ENCODE measurements at places on chromosomes 7 and 10. TPM values are rescaled to one million over a fixed set of nuclear protein-coding genes. Genes with fewer than 3 reads are reported as not detected.

Gene FAM25G
- total RNA-seq: not detected

Gene PITX3
- not detected for total RNA-seq

Gene AGAP9
- total RNA-seq: 13.1 TPM

Gene OR6V1
- not detected for total RNA-seq

GRCh38 chr10:44963772-44964633 is 4.4 kb downstream of the RASSF4 start:
- H3K4me3 ChIP-seq: no peak overlapping the region
- H3K4me1 ChIP-seq: peaks cover 70% of the 10 kb centered on the region
- H3K36me3 ChIP-seq: no peaks in the 10 kb centered on the region
- peak overlapping the region; percentile 52 for H3K27ac ChIP-seq

Gene CCT6A
- total RNA-seq: 109 TPM

- H3K27ac ChIP-seq: no peak overlapping the region
- H3K4me1 ChIP-seq: no peaks in the 10 kb centered on the region
- no peaks in the 10 kb centered on the region for H3K36me3 ChIP-seq
- DNase-seq: no peak
Measured at GRCh38 chr7:93409324-93409723, 165.2 kb downstream of the CALCR start.

Gene GCK
- total RNA-seq: not detected

GRCh38 chr7:48112401-48113165 is 23.5 kb downstream of the UPP1 start:
- peak; percentile 62 for DNase-seq
- H3K4me1 ChIP-seq: no peaks in the 10 kb centered on the region
- no peak overlapping the region for H3K27ac ChIP-seq
- H3K36me3 ChIP-seq: peaks cover 12% of the 10 kb centered on the region
- no peak overlapping the region for H3K4me3 ChIP-seq

Gene ECHDC3
- total RNA-seq: 1.2 TPM

DNA sequence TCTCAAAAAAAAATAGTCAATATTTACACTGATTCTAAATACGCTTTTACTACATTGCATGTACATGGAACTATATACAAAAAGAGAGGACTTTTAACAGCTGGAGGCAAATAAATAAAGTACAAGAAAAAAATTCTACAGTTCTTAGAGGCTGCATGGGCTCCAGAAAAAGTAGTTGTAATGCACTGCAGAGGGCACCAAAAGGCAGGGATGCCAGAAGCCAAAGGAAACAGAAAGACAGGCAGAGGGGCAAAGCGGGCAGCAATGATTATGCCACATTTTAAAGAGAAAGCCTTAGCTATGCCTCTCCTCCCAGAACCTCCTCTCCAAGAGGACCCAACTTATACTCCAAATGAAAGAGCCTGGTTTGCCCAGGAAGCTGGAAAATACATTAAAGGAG is 11.6 kb upstream of the ADCK2 start:
- peaks cover 20% of the 10 kb centered on the region for H3K4me1 ChIP-seq
- H3K27me3 ChIP-seq: no peaks in the 10 kb centered on the region
- H3K4me3 ChIP-seq: no peak overlapping the region
- H3K36me3 ChIP-seq: no peaks in the 10 kb centered on the region

Gene CDK1
- total RNA-seq: 13.1 TPM

DNA sequence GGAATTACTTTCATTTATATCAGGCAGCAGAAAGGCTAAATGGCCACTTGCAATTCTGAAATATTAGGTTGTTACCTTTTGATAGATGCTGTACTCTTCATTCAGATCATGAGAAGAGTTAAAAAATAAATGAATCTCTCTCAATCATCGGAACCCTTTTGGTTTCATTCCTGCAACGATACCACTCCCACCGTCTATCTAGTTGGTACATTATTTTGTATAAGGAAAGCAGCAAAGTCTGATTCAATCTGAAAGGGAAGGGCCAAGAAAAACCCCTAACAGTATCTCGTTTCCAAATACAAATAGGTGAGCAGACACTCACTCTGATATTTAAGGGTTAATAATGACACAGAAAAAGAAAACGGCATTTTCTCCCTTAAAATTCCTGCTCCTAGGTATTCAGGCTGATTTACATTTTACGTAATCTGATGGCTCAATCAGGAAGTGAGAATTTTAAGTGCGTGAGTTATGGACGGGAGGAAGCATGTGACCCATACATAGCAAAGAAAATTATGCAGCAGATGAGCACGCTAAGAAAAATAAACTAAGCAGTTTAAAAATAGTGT is 209.4 kb upstream of the KLF14 start:
- H3K36me3 ChIP-seq: peaks cover 22% of the 10 kb centered on the region
- no peaks in the 10 kb centered on the region for H3K27me3 ChIP-seq
- peaks cover 46% of the 10 kb centered on the region for H3K4me1 ChIP-seq
- no peak for DNase-seq
- H3K4me3 ChIP-seq: peak overlapping the region; percentile 67
- H3K27ac ChIP-seq: peak overlapping the region; percentile 75

- peaks cover 2% of the 10 kb centered on the region for H3K36me3 ChIP-seq
- DNase-seq: no peak
- no peak overlapping the region for H3K4me3 ChIP-seq
- peaks cover 64% of the 10 kb centered on the region for H3K27me3 ChIP-seq
- peaks cover 6% of the 10 kb centered on the region for H3K4me1 ChIP-seq
Measured at GRCh38 chr7:106515321-106515720, 145.6 kb downstream of the CCDC71L start.

- H3K27ac ChIP-seq: no peak overlapping the region
- H3K4me3 ChIP-seq: no peak overlapping the region
- H3K27me3 ChIP-seq: peaks cover 13% of the 10 kb centered on the region
- H3K36me3 ChIP-seq: no peaks in the 10 kb centered on the region
- no peaks in the 10 kb centered on the region for H3K4me1 ChIP-seq
Measured at GRCh38 chr7:19783541-19783940, 10.1 kb upstream of the TMEM196 start.

Gene ORAI2
- total RNA-seq: 47.8 TPM

Gene PRSS2
- not detected for total RNA-seq

- H3K36me3 ChIP-seq: no peaks in the 10 kb centered on the region
- H3K27ac ChIP-seq: no peak overlapping the region
- DNase-seq: no peak
- peaks cover 12% of the 10 kb centered on the region for H3K4me1 ChIP-seq
- peaks cover 6% of the 10 kb centered on the region for H3K27me3 ChIP-seq
- H3K4me3 ChIP-seq: no peak overlapping the region
Measured at GRCh38 chr7:121406944-121407343, 10.8 kb upstream of the FAM3C start.

- H3K27ac ChIP-seq: no peak overlapping the region
- peaks cover 7% of the 10 kb centered on the region for H3K4me1 ChIP-seq
- H3K36me3 ChIP-seq: no peaks in the 10 kb centered on the region
- H3K27me3 ChIP-seq: no peaks in the 10 kb centered on the region
Measured at GRCh38 chr10:22637491-22637890, 76.9 kb downstream of the PIP4K2A start.

Gene BTBD16
- not detected for total RNA-seq

GRCh38 chr7:14834456-14834855 is 68.1 kb downstream of the DGKB start:
- peaks cover 43% of the 10 kb centered on the region for H3K4me1 ChIP-seq
- peak overlapping the region; percentile 30 for H3K4me3 ChIP-seq
- DNase-seq: no peak
- no peaks in the 10 kb centered on the region for H3K36me3 ChIP-seq

DNA sequence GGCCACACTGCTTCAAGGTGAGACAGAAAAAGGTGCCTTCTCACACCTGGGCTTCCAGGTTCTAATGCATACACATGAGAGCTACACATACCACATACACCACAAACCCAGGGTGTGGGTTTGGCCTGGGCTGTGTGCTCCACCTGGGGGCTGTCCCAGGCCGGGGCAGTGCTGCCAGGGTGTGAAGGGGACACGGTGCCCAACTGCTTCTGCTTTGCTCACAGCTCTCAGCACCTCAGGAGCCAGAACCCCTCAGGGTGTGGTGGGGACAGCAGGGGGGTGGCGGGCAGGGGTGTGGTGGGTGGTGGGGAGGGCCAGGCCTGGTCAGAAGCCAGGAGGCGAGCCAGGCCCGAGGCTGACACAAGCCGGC is 51.1 kb downstream of the TMEM209 start:
- peaks cover 3% of the 10 kb centered on the region for H3K4me1 ChIP-seq
- no peak overlapping the region for H3K4me3 ChIP-seq
- H3K27me3 ChIP-seq: no peaks in the 10 kb centered on the region
- no peak overlapping the region for H3K27ac ChIP-seq

- H3K36me3 ChIP-seq: no peaks in the 10 kb centered on the region
- no peak overlapping the region for H3K4me3 ChIP-seq
- peaks cover 54% of the 10 kb centered on the region for H3K27me3 ChIP-seq
Measured at GRCh38 chr10:45376371-45376801, 2.4 kb downstream of the ALOX5 start.

Gene LRMDA
- 0.19 TPM for total RNA-seq

Gene IDI2
- total RNA-seq: not detected

DNA sequence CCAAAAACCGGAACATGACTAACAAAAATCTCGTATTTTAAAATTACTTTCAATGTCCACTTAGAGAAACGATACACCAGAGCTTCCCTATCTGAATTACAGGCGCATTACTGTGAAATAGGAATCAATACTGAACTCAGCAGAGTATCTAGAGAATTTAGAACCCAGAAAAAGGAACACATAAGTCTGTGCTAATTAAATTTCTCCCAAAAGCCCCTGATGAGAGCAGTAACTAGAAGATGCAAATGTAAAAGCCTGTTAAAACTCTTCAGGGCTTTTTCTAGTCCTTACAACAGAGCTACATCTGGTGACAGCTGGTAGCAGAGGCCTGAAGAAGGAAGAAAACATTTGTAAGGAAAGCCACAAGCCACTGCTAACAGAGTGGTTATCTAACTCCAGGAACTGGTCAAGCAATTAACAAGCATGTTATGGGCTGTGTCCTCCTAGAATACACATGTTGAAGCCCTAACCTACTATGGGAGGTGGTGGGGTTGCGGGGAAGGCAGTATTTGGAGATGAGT is 24.2 kb downstream of the ITIH5 start:
- no peak for DNase-seq
- H3K36me3 ChIP-seq: no peaks in the 10 kb centered on the region
- H3K4me1 ChIP-seq: no peaks in the 10 kb centered on the region
- no peak overlapping the region for H3K4me3 ChIP-seq
- H3K27me3 ChIP-seq: no peaks in the 10 kb centered on the region

- no peak for DNase-seq
- no peak overlapping the region for H3K4me3 ChIP-seq
- peaks cover 3% of the 10 kb centered on the region for H3K27me3 ChIP-seq
- H3K36me3 ChIP-seq: no peaks in the 10 kb centered on the region
- H3K27ac ChIP-seq: no peak overlapping the region
Measured at GRCh38 chr7:147833557-147833956, 757.0 kb upstream of the C7orf33 start.

Gene TMEM213
- not detected for total RNA-seq

Gene GLCCI1
- total RNA-seq: 16.8 TPM

GRCh38 chr10:79047584-79047874 is 21.2 kb upstream of the ZMIZ1 start:
- H3K4me1 ChIP-seq: peaks cover 28% of the 10 kb centered on the region
- H3K36me3 ChIP-seq: no peaks in the 10 kb centered on the region
- H3K27ac ChIP-seq: no peak overlapping the region
- no peak for DNase-seq
- H3K27me3 ChIP-seq: peaks cover 12% of the 10 kb centered on the region
- no peak overlapping the region for H3K4me3 ChIP-seq

GRCh38 chr10:27558612-27559020 is 54.5 kb downstream of the RAB18 start:
- H3K4me1 ChIP-seq: peaks cover 8% of the 10 kb centered on the region
- DNase-seq: no peak
- H3K27me3 ChIP-seq: no peaks in the 10 kb centered on the region
- H3K36me3 ChIP-seq: no peaks in the 10 kb centered on the region
- no peak overlapping the region for H3K4me3 ChIP-seq

GRCh38 chr10:119333146-119333792 is 125.9 kb downstream of the GRK5 start:
- H3K36me3 ChIP-seq: peaks cover 26% of the 10 kb centered on the region
- DNase-seq: no peak
- H3K4me1 ChIP-seq: peaks cover 7% of the 10 kb centered on the region
- no peak overlapping the region for H3K4me3 ChIP-seq
- no peak overlapping the region for H3K27ac ChIP-seq
- no peaks in the 10 kb centered on the region for H3K27me3 ChIP-seq

DNA sequence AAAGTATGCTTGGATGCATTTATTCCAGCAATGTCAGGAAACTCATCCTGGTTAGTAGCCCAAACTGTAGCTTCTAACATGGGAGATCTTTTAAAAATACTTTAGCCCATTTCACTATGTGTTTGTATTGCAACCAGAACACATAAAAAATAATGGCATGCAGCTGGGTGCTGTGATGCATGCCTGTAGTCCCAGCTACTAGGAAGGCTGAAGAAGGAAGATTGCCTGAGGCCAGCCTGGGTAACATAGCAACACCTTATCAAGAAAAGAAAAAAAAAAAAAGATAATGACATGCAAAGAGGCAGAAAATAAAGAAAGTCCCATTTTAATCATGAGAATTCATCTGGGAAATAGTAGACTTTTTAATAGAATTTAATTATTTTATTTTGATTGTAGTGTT is 517.0 kb upstream of the TEX47 start:
- DNase-seq: no peak
- H3K27ac ChIP-seq: no peak overlapping the region
- no peaks in the 10 kb centered on the region for H3K36me3 ChIP-seq
- no peaks in the 10 kb centered on the region for H3K4me1 ChIP-seq
- no peaks in the 10 kb centered on the region for H3K27me3 ChIP-seq

Gene HTR7
- total RNA-seq: 0.26 TPM

GRCh38 chr10:59741048-59741447 is 12.2 kb downstream of the MRLN start:
- H3K4me1 ChIP-seq: no peaks in the 10 kb centered on the region
- no peak overlapping the region for H3K27ac ChIP-seq
- no peak overlapping the region for H3K4me3 ChIP-seq

GRCh38 chr7:20107582-20107981 is 109.6 kb downstream of the MACC1 start:
- no peaks in the 10 kb centered on the region for H3K4me1 ChIP-seq
- no peak for DNase-seq
- peaks cover 16% of the 10 kb centered on the region for H3K27me3 ChIP-seq
- H3K36me3 ChIP-seq: no peaks in the 10 kb centered on the region
- H3K4me3 ChIP-seq: no peak overlapping the region
- no peak overlapping the region for H3K27ac ChIP-seq

Gene HYAL4
- total RNA-seq: not detected

- peak overlapping the region; percentile 90 for H3K4me3 ChIP-seq
- DNase-seq: no peak
- H3K27ac ChIP-seq: no peak overlapping the region
- no peaks in the 10 kb centered on the region for H3K36me3 ChIP-seq
- peaks cover 25% of the 10 kb centered on the region for H3K4me1 ChIP-seq
- peaks cover 67% of the 10 kb centered on the region for H3K27me3 ChIP-seq
Measured at GRCh38 chr10:1736972-1737221, 428 bp downstream of the ADARB2 start.
